H4 (cell line): ENCODE measurements at places on chromosomes 6 and 20. TPM values are rescaled to one million over a fixed set of nuclear protein-coding genes. Genes with fewer than 3 reads are reported as not detected.

Gene ZNF311
- total RNA-seq, result 1.2 and 3.0 TPM in 2 replicates

Gene ID4
- total RNA-seq, result 4.3 and 5.5 TPM in 2 replicates

Gene ASIP
- total RNA-seq, result not detected in 2 replicates

Gene F13A1
- 0.02 TPM in 1 of 2 replicates, not detected in the other for total RNA-seq

Gene BPI
- total RNA-seq, result 0.10 TPM in 1 of 2 replicates, not detected in the other

Gene FNDC11
- not detected in 2 replicates for total RNA-seq
